ENCODE measurements at places on chromosomes 5 and 9. TPM values are rescaled to one million over a fixed set of nuclear protein-coding genes. Genes with fewer than 3 reads are reported as not detected.

Gene ACOT12
- polyA plus RNA-seq = not detected

Gene SAXO1
- polyA plus RNA-seq = not detected

Gene PLEKHG4B
- 0.53 TPM for polyA plus RNA-seq

Gene TAL2
- polyA plus RNA-seq = not detected

Measured in esophagus (tissue), 2 donors.